ENCODE measurements at places on chromosomes 7 and 10.

DNA sequence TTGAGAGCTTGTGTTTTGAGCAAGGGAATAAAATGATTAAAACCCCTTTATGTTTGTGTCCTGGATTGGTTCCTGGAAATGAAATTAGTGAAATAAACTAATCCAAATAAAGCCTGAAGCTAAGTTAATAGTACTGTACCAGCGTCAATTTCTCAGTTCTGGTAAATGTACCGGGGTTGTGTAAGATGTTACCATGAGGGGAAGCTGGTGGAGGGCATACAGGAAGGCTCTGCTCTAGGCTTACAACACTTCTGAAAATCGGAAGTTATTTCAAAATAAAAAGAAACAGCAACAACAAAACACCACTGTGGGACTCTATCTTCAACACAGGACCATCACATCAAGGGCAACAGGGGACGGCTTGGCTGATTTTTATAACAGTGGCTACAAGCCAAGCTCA, 257.0 kb downstream of the CREB5 start:
- H3K4me1 ChIP-seq = peaks cover 23% of the 10 kb centered on the region
- DNase-seq = no peak
- no peak overlapping the region for H3K4me3 ChIP-seq

- DNase-seq = no peak
- H3K27ac ChIP-seq = no peak overlapping the region
- H3K36me3 ChIP-seq = no peaks in the 10 kb centered on the region
- no peaks in the 10 kb centered on the region for H3K27me3 ChIP-seq
- H3K4me3 ChIP-seq = no peak overlapping the region
- no peaks in the 10 kb centered on the region for H3K4me1 ChIP-seq
Measured at GRCh38 chr7:143458263-143458662, 15.0 kb downstream of the TAS2R60 start.

DNA sequence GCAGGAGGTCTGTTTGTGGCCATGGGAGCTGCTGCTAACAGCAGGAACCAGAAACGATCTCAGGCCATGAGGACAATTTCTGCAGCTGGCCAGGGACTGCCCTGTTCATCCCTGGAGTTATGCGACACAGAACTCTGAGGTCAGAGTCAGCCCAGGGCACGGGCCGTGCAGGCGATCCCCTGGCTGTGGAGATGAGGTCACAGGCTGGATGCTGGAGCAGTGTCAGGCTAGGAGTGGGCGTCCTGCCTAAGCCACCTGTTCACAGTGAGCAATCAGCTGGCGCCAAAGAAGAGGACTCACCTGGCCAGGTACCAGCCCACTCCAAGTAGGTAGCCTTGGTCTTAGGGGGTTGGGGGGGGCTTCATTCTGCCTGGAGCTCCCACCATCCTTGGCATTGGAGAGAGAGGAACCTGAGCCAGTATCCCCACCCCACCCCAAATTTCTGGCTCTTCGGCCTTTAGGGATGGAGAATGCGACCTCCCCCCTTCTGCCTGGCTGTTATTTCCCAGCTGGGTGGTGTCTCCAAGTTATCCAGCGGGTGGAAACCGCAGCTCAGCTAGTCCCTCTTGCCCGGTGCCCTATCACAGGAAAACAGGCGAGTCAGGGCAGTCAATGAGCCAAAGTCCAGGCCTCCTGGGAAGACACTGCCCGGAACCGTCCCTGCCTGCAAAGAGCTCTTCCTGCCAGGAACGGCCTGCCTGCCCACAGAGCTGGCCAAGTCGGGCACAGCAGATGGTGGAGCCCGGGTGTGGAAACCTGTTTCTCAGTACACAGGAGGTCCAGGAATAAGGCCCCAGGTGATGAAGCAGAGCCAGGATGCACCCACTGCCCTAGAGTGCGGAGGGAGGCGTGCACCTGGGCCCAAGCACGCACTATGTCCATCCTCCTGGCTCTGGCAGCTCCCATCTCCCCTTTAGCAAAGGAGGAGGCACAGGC, 1.8 kb upstream of the TTYH3 start:
- H3K36me3 ChIP-seq = peaks cover 2% of the 10 kb centered on the region
- peak overlapping the region; percentile 28 for H3K27ac ChIP-seq
- no peak for DNase-seq
- peaks cover 29% of the 10 kb centered on the region for H3K4me1 ChIP-seq
- peak overlapping the region; percentile 31 for H3K4me3 ChIP-seq

GRCh38 chr7:117673367-117673766, 193.5 kb downstream of the CFTR start:
- no peaks in the 10 kb centered on the region for H3K36me3 ChIP-seq
- peaks cover 29% of the 10 kb centered on the region for H3K4me1 ChIP-seq
- H3K27ac ChIP-seq = peak overlapping the region; percentile 15
- peak; percentile 61 for DNase-seq
- no peak overlapping the region for H3K4me3 ChIP-seq
- H3K27me3 ChIP-seq = no peaks in the 10 kb centered on the region

DNA sequence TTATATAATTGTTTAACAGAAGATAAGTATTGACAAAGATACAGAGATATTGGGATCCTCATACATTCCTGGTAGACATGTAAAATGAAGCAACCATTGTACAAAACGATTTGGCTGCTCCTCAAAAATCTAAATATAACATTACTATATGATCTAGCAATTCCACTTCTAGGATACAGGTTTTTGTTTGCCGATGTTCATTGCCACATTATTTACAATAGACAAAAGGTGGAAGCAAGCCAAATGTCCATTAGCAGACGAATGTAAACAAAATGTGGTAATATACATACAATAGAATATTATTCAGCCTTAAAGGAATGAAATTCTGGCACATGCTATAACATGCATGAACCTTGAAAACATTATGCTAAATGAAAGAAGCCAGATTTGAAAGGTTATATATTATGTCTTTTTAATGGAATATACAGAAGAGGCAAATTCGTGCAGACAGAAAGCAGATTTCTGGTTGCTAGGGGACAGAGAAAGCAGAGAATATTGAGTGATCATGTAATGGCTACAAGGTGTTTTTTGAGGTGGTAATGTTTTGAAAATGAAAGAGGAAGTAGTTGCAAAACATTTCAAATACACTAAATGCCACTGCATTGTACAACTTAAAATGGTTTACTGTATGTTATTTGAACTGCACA, 44.9 kb downstream of the POLR1F start:
- no peak overlapping the region for H3K4me3 ChIP-seq
- DNase-seq = no peak
- H3K27ac ChIP-seq = no peak overlapping the region
- no peaks in the 10 kb centered on the region for H3K36me3 ChIP-seq
- no peaks in the 10 kb centered on the region for H3K4me1 ChIP-seq
- peaks cover 3% of the 10 kb centered on the region for H3K27me3 ChIP-seq

- no peaks in the 10 kb centered on the region for H3K36me3 ChIP-seq
- peaks cover 59% of the 10 kb centered on the region for H3K27me3 ChIP-seq
- peaks cover 4% of the 10 kb centered on the region for H3K4me1 ChIP-seq
- no peak overlapping the region for H3K4me3 ChIP-seq
- H3K27ac ChIP-seq = no peak overlapping the region
Measured at GRCh38 chr7:151808400-151809145, 68.3 kb downstream of the PRKAG2 start.

GRCh38 chr7:7996568-7996967, 28.0 kb downstream of the GLCCI1 start:
- no peaks in the 10 kb centered on the region for H3K36me3 ChIP-seq
- H3K27me3 ChIP-seq = no peaks in the 10 kb centered on the region
- DNase-seq = no peak
- no peak overlapping the region for H3K4me3 ChIP-seq
- H3K27ac ChIP-seq = no peak overlapping the region
- H3K4me1 ChIP-seq = no peaks in the 10 kb centered on the region

DNA sequence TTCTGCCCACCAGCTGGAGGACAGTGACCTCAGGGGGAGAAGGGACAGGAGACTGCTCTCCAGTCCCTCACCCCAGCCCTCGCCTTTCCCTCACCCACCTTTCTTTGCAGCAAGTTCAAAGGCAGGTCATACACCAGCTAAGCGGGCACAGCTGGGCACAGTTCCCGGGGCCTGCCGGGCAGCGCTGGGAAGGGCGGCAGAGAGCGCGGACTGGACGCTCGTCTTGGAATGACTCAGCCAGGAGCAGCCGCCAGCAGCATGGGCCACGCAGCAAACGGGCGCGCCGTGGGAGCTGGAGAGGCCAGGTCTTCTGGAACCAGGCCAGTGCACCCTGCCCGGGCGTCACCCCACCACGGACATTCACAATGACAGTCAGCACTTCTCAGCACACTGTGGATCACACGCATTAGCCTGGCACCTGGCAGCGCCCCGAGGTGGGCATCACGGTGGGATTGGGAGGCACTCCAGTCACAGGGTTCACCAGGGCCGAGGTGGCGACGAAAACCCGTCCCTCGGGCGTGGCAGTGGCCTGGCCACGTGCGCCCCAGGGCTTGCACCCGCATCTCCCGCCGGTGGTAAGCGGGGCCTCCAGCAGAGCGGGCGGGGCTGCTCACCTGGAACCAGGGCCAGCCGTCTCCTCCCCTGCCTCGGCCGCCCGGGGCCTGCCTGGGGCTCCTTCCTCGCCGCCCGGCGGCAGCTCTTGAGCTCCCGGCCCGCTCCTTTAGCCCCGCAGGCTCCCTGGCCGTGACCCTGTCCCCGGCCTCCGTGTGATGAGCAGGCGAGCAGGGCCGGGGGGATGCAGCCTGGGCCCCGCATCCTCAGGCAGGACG, 29.0 kb upstream of the WDFY4 start:
- H3K27ac ChIP-seq = no peak overlapping the region
- H3K36me3 ChIP-seq = no peaks in the 10 kb centered on the region
- no peaks in the 10 kb centered on the region for H3K27me3 ChIP-seq
- H3K4me1 ChIP-seq = peaks cover 5% of the 10 kb centered on the region
- DNase-seq = no peak

GRCh38 chr7:8408871-8409270, 24.5 kb upstream of the NXPH1 start:
- no peaks in the 10 kb centered on the region for H3K27me3 ChIP-seq
- no peaks in the 10 kb centered on the region for H3K36me3 ChIP-seq
- no peaks in the 10 kb centered on the region for H3K4me1 ChIP-seq
- H3K27ac ChIP-seq = no peak overlapping the region
- H3K4me3 ChIP-seq = no peak overlapping the region

- no peak overlapping the region for H3K27ac ChIP-seq
- H3K4me1 ChIP-seq = peaks cover 6% of the 10 kb centered on the region
- no peak overlapping the region for H3K4me3 ChIP-seq
- no peaks in the 10 kb centered on the region for H3K36me3 ChIP-seq
- no peak for DNase-seq
Measured at GRCh38 chr7:18724318-18724717, 228.8 kb downstream of the HDAC9 start.

DNA sequence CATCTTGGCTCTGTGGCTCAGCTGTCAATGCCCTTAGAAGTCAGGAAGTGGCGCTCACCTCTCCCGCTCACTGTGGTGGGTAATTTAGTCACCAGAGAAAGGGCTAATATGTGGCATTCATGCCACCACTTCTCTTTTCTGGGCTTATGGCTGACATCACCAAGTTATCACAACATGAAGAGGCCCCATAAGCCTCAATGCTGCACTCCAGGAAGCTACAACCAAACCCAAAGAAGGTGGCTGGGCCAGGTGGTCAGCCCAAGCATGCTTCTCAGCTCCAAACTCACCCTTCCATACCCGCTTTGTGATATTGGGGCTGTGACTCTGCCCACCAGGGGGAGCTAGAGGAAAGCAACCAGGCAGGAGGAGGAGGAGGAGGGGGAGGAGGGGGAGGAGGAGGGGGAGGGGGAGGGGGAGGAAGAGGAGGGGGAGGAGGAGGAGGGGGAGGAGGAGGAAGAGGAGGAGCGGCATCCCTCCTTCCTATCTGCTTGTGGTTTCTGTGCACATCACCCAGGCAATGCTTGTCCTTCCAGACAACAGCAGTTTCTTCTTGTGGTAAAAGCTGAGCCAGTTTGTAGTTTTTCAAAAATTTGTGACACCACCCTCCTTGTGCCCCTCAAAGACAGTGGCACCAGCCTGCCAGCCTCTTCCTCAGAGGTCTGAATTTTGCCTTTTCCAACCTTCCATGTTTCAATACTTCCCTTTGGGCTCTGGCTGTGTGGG, 42.1 kb downstream of the CYP26A1 start:
- H3K4me3 ChIP-seq = no peak overlapping the region
- peak; percentile 40 for DNase-seq
- H3K36me3 ChIP-seq = no peaks in the 10 kb centered on the region
- no peak overlapping the region for H3K27ac ChIP-seq

DNA sequence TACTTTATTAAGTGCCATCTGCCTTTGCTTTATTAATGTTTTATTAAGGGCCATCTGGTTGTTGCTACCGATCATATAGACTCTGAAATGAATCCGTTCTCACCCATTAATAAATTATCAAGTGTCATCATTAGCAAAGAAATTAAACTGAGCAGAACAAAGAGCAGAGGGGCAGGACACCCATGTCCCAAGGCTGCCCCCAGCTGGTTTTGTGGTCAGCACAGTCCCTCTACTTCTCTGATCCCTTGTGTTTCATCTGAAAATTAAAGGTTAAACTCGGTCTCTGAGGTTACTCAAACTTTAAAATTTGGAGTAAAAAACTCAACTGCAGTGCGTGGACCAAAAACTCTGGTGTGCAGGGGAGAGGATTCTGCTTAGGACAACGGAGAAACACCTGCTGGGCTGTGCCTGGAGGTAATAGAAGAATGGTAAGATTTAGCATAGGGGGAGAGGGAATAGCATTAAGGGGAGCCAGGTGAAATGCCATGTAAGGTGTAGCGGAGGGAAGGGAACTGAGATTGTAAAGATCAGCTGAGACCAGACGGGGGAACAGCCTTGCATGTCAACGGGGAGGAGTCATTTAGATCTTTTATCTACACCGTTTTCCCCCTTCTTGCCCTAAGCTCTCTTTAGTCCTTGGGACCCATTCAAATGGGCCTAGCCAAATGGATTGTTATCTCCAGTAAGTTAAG, 10.8 kb upstream of the GSDME start:
- no peaks in the 10 kb centered on the region for H3K36me3 ChIP-seq
- H3K27ac ChIP-seq = no peak overlapping the region
- no peak for DNase-seq

DNA sequence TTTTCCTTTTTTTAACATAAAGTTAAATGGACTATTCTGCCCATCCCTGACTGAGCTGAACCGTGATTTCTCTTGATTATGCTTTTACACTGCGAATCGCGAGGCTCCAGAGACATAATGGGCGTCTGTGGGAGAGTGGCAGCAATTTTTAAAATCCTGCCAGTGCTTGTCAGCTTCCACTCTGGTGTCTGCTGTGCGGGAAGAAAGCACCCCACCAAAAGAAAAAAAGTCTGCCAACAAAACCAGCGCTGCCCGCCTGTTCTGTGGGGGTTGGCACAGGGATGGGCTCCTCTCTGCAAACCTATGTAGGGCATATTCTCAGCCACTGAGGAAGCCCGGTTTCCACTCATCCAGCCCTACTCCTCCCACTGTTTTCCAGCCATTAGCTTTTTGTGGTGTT, 592.3 kb upstream of the GALNT17 start:
- DNase-seq = no peak
- no peak overlapping the region for H3K27ac ChIP-seq
- peaks cover 3% of the 10 kb centered on the region for H3K4me1 ChIP-seq
- H3K27me3 ChIP-seq = no peaks in the 10 kb centered on the region
- no peak overlapping the region for H3K4me3 ChIP-seq
- H3K36me3 ChIP-seq = no peaks in the 10 kb centered on the region

GRCh38 chr7:129574487-129574886, 37.0 kb upstream of the NRF1 start:
- peaks cover 2% of the 10 kb centered on the region for H3K36me3 ChIP-seq
- H3K4me3 ChIP-seq = no peak overlapping the region
- DNase-seq = no peak
- H3K4me1 ChIP-seq = no peaks in the 10 kb centered on the region

GRCh38 chr7:74164985-74165456, 9.1 kb upstream of the EIF4H start:
- no peaks in the 10 kb centered on the region for H3K27me3 ChIP-seq
- H3K36me3 ChIP-seq = no peaks in the 10 kb centered on the region
- H3K27ac ChIP-seq = no peak overlapping the region
- no peaks in the 10 kb centered on the region for H3K4me1 ChIP-seq

- H3K27me3 ChIP-seq = no peaks in the 10 kb centered on the region
- no peak overlapping the region for H3K27ac ChIP-seq
- DNase-seq = no peak
- peaks cover 14% of the 10 kb centered on the region for H3K4me1 ChIP-seq
Measured at GRCh38 chr10:119362122-119362521, 154.8 kb downstream of the GRK5 start.
